ENCODE measurements at places on chromosomes 7 and 10.

GRCh38 chr7:143042159-143042789, 9.9 kb upstream of the OR6V1 start:
- DNase-seq, result no peak

- DNase-seq, result no peak
These were observed 29.8 kb downstream of the C10orf67 start for GRCh38 chr10:23314835-23315239.

DNA sequence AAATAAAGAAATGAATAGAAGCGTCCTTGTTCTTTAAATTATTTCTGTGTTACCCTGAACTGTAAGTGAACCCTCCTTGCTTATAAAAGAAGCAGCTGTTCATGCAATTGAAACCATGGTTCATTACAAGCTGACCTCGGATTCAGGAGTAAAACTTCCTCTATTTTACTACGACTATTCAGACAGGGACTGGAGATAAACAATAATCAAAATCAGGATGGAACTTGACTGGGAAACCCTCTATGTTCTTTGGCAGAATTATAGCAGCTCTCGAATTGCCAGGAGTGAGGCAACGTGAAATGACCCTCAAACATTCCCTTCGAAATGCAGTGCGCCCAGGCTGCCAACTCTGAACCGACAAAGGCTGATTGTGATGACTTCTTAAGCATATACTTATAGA, 172.1 kb downstream of the CYP26A1 start:
- DNase-seq, result no peak

DNA sequence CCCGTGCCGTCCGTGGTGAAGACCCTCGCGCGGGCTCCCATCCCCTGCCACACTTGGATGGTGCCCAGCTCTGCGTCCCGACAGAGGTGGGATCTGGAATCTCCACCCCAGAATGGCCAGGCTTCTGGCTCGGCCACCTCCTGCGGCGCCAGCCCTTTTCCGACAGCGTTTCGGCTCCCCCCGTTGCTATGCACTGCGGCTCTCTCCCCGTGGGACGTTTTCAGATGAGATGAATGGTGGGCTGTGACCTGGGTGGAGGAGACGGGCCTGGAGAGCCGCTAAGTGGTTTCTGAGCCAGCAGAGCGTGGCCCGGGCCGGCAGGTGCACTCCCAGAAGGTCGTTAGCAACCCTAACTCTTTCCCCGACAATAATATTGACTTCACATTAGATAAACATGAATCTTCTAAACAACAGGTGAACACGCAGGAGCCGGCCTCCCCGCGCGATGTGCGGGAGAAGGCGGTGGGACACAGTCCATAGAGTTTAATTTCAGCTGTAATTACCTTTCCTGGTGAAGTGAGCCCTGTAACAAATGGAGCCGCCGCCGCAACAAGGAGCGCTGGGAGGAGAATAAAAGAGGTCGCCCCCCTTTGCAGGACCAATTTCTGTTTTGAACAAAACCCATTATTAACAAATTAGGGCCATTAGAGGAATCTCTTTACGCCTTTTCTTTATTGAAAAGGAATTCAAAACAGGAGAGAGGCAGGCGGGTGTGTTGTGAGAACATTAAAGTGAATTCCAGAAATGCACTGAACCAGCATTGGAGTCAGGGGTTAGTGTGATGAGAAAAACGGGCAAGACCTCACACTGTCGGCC, 294.3 kb upstream of the PFKP start:
- DNase-seq, result no peak

- no peak for DNase-seq
These were observed 41.0 kb upstream of the TMEM248 start for GRCh38 chr7:66880053-66880452.

DNA sequence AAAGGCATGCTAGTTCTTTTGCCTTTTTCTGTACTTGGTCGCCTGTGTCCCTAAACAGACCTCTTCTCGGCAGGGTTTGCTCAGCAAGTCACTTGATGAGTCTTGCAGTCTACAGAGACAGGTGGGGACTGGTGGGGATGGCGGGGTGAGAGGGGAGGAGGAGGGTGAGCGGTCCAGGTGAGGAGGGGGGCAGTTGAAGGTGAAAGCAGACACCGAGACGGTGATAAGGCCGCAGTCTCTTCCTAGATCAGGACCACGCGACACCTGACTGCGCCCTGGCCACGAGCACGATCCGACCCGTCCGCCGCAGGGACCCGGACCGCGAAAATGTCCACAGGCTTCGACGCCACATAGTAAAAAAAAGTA, 566 bp downstream of the ASNS start:
- peak; percentile 7 for DNase-seq

DNA sequence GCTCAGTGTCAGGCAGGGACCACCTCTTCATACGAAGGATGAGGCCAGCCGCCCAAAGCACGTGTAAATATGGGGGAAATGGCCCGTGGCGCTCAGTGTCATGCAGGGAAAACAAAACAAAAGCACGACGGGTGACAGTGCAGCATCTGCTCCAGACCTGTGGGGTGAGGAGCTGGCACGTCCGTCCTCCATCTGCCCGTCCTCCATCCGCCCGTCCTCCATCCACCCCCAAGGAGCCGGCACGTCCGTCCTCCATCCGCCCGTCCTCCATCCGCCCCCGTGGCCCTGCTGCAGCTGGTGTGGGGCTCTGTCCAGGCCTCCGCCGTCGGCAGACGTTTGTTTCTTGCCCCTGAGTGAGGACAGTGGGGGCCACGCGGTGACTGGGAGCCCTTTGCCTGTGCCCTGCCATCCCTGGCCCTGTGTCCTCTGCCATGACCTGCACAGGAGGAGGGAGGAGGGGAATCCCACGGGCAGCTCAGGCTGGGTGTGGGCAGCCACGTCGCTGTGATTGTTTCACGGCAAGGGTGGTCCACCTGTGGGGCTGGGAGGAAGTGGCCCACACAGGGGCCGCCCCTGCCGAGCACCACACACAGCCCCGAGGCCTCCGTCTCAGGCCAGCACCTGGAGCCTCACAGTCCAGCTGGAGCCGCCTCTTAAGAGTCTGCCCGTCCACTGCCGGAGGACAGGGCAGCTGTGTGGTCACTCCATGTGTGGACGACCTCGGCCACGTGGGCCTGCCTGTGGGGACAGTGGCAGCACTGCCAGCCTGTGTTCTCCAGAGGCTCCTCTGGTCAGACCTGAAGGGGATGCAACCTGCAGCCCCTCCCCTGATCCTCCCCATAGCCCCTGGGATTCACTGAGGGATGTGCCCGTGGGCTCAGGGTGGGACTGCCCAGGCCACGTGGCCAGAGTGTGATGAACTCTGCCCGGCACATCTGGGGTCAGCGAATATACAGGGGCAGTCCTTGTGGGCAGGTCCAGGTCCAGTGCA, 38.2 kb upstream of the DPYSL4 start:
- DNase-seq, result no peak

DNA sequence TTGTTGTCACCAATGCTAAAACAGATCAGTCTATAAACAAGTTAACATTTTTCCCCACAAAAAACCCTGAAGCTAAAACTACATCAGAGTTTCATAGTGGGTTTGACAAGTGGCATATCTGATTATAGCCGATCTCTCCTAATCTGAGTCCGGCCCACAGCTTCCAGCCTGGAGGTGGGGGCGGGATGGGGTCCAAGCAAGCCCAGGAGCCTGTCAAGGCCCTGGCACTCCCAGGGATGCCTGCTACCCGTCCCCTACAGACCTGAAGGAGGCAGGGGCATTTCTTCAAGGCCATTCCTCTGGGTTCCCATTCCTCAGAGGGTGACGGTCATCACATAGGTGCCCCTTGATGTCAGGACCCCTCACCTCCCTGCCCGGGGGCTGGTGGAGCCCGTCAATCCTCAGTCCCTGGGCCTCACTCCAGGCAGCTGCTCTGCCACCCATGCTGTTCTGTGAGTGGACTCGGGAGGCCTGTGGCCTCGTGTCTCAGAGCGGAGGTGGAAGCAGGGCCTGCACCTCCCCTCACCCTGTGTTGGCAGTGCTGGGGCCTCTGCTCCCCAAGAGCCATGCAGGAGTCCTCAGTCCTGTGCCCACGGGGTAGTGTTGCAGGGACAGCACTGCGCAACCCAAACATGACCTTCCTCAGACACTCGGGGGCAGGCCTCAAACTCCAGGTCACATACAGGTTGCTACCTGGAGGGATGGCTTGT, 8.8 kb downstream of the DPYSL4 start:
- DNase-seq, result no peak

DNA sequence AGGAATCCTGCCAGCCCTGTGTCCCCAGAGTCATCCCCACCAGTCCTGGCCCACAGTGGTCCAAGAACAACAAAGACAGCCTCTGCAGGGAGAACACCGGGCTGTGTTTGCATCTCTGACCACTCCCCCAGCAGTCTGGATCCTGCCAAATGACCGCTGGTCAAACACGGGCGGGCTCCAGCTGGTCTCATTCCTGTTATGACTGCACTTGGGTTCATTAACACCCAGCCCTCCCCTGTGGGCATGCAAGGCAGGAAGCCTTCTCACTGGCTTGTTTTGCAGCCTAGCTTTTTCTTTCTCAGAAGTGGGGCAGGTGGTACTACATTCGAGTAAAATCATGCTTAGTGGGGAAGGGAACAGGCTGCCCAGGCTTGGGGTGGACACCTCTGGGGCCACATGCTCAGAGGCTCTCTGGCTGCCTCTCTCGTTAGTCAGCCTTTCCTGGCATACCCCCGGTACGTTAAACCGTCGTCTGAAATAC, 190.0 kb downstream of the PLXNA4 start:
- DNase-seq, result no peak

DNA sequence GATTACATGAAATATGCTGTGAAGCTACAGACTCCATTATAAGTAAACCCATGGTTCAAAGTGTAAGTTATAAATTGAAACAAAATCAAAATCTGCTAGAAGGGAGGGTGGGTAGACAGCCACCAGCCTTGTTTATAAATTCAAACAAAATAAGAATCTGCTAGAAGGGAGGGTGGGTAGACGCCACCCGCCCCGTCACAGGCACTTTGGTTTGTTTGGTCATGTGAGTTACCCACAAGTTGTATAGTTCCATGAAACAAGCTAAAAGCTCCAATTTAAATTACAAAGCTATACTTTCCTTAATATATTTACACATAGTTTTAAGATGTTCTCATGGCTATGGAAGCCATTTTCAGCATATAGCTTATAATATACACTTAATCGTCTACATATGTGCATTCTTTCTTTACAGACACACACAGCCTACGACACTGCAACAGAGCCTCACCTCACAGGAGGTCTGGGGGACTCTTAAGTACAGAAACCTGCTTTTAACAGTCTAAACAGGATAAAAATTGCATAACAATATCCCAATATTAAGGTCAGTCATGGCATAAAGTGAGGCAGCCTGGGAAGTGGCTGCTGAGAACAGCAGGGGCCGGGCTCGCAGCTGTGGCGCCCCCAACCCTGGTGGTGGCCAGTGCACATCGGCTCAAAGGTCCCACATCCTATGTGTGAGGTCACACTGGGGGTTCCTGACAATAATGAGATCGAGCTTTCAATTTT, 28.1 kb upstream of the NCAPG2 start:
- DNase-seq, result no peak

- no peak for DNase-seq
These were observed 30.1 kb downstream of the LDB3 start for GRCh38 chr10:86698207-86698940.

DNA sequence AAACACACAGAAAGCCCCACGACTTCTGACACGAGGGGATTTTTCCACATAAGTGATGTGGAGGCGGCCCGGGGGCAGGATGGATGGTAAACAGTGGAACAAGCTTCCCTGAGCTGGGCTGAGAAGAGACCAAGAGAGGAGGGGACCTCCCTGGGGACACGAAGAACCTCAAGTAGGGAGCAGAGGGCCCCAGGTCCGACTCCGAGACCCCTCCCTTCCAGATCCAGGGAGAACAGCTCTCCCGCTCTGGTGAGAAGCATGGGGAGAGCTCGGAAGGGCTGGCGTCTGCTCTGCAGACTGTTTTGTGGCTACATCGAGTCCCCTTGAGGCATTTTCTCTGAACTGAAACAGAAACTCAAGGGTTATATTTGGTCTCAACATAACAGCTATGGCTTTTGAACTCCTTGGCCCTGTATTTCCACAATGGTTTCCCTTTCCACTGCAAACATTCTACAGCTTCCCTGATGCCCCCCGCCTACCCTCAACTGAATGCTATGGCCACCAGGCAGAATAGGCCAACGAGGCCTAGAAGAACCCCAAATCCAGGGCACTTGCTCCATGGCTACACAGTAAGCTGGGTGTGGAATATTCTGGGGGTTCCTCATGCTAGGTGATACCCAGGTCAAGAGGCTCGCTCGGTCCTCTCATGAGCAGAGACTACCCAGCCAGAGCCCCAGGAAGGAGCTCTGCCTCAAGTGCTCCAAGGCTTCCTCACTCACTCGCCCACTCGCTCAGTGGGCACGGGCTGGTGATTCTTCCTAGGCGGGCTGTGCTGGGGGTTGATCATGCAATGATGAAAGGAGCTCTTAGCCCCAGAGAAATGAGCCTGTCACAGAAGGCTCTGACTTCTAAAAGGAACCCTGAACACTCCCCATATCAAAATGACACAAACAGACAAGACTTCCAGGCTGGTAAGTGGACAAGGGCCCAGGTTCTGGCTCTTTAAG, 47.5 kb downstream of the FAM53B start:
- DNase-seq, result no peak

- DNase-seq, result no peak
These were observed 24.6 kb downstream of the CACNB2 start for GRCh38 chr10:18164748-18165361.

DNA sequence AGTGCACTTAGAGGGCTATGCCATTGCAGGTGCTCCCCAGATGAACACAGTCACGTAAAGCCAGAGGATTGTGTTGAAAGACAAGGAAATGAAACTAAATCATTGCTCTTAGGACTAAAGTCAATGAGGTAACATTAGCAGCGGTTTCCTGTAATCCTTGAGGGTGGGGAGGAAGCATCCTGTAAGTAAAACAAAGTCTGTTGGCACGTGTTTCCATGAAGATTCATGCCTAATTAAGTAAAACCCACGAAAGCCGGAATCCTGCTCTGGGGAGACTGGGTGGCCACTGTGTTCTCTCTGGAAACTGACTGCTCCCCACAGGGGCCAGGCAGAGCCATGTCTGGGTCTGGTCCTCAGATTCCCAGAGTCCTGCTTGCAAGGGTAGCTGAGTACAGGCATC, 18.3 kb downstream of the STEAP1B start:
- DNase-seq, result no peak

- DNase-seq, result no peak
These were observed 131.0 kb upstream of the ZNF804B start for GRCh38 chr7:88628363-88629085.

- DNase-seq, result no peak
These were observed 10.5 kb downstream of the SKAP2 start for GRCh38 chr7:26853788-26854393.

GRCh38 chr7:30921540-30922401, 10.1 kb downstream of the AQP1 start:
- DNase-seq, result no peak

- no peak for DNase-seq
These were observed 56.4 kb downstream of the KAT6B start for GRCh38 chr10:74882831-74883230.

GRCh38 chr7:29953726-29954347, 35.8 kb downstream of the SCRN1 start:
- no peak for DNase-seq

DNA sequence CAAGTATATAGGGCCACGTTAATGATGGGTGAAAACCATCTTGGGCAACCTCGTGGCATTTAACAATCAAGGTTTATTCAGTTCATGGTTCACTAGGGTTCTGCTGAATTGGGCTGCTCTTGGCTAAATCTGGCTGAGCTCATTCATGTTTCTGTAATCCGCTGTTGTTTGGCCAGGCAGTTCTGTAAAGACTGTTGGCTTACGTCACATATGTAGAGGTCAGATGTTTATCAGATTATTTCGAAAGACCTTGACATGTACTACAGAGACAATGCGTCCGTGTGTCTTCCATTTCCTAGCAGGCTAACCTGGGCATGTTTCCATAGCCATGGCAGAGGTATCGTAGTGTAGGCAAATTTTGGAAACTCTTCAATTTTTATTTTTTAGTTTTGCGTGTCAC, 190.0 kb upstream of the ZWINT start:
- DNase-seq, result no peak

GRCh38 chr7:127886248-127886647, 145.0 kb downstream of the LRRC4 start:
- DNase-seq, result no peak
